GM04504 (cell line): ENCODE measurements at places on chromosomes 2 and 18.

- DNase-seq = no peak
These were observed 56.7 kb upstream of the MSTN start for GRCh38 chr2:190119257-190119656.

GRCh38 chr2:143582046-143582747 lies 453.0 kb downstream of the ARHGAP15 start:
- peak; percentile 10 for DNase-seq

DNA sequence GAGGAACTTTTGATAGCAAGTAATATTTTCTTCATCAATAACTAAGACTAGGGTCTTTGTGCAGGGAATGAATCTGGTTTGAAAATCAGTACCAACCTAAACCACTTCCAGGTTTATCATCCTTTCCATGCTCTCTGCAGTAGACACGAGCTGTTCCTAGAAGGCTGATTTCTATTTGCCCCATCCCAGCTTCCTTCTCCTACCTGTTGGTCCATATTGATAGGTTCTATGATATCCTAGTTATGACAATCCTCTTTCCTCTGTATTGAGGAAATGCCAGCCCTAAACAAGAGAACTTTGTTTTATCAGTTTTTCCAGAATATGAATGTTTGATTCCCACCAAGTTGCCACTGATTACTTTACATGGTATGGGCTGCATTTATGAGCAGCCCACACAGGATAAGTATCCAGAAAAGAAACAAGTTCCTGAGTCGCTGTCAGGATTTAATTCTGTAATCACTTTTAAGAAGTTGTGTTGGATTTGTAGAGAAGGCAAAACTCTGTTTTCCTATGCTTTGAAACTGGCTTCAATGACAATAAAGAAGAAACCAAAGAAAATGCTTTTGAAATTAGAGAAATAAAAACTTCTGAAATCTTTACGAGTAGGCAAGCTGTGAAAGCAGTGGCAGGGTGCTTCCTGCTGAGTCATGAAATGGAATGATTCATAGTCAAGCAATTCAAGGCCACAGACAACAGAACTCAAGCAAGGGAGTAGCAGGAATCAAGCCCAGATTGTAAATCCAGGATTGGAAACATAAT lies 37.3 kb upstream of the TANK start:
- peak; percentile 81 for DNase-seq

DNA sequence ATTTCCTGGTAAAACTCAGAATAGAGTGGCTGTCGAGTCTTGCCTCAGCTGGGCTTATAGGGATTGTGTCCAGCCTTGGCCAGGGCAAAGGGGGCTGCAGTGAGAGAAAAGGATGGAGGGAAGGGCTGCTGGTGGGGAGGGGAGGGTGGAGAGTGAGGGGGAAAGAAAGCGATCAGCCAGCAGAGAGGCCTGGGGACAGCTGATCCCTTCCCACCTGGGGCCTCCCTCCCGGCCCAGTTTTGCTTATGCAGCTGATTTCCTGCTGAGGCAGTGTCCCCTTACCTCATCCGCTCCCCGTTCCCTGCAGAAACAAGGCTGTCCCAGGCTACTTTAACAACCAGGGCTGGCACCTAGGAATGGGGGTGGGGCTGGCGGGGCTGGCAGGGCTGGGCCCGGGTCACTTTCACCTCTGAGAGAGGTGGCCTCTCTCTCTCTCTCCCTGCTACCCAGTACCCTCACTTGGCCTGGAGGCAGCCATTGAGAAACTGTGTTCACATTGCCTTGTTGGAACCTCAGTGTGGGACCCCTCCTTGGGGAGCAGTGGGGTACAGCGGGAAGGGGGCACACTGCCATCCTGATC lies 12.2 kb upstream of the GMPPA start:
- no peak for DNase-seq
